ENCODE measurements at places on chromosomes 11 and 22. TPM values are rescaled to one million over a fixed set of nuclear protein-coding genes. Genes with fewer than 3 reads are reported as not detected.

DNA sequence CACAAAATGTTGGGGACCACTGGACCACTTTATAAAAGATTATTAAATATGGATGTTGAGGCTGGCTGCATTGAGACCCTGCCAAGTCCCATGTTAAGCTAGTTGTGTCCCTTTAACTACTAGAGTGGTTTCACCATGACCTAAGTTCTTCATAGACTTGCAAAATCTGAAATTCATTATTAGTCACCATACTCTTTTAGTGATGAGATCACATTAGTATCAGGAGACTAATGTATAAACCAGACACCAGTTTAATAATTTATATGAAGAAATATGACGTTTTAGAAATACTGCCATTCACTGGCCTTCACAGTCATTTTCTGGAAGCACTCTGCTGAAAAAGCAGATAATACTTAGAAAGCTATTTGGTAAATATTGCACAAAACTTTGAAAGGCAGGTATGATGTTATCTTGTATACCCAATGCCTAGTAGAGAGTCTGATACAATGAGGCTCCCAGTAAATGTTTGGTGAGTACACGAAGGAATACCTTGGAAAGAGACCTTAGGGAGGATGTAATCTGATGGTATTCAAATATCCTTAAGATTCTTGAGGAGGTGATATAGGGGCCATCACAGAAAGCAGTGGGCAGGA lies 728.2 kb upstream of the ANO5 start:
- no peak for DNase-seq

GRCh38 chr11:69167916-69168691 lies 12.4 kb downstream of the SMIM38 start:
- DNase-seq: no peak

DNA sequence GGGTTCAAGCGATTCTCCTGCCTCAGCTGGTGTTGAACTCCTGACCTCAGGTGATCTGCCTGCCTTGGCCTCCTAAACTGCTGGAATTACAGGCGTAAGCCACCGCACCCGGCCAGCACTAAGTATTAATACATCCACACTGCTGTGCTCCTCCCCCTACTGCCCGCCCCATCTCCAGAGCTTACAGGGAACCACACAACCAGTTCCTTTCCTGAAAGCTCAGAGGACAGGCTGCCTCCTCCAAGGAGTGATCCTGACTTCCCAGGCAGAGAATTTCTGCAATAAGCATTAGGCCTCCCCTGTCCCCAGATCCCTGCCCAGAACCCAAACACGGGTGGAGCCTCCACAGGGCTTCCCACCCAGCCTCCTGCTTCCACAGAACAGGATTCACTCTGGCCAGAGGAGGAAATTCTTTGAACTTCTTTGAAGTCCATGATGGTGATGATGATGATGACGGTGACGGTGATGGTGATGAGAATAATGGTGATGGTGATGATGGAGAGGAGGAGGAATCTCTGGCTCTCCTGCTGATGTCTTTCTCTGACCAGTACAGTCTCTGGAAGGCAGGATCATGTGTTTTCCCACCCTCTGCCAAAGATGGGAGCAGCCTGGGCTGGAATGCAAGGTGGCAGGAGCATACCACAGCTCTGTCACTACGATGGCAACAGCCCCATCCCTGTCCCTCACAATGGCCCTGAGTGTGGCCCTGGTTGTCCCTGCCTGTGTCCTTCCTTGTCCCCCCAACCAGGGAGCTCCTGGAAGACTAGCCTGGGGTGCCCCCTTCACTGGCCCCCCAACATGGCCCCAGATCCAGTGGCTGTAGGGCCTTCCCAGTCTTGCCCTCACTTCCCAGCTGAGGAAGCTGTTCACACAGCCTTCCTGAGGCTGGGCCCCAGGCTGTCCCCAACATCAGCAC lies 33.5 kb upstream of the CSNK1E start:
- DNase-seq: no peak

- peak; percentile 65 for DNase-seq
Observed at GRCh38 chr22:43385770-43386641, 25.8 kb upstream of the MPPED1 start.

SNRPD3 gene
- 261 TPM for total RNA-seq

DNA sequence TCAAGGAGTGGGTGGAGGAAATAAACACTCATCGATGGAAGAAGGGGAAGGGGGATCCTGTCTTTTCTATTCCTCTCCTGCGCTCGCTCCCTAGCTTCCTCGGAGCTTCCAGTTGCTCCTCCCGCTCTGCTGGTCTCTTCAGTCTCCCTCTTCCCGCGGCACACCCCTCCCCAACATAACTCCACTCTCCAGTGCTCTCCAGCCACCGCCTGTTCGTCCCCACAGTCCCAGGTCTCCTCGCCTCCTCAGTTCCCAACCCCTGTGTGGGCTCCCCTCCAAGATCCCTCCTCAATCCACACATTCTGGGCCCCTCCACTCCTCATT lies 438 bp downstream of the ZW10 start:
- peak; percentile 5 for DNase-seq

DNA sequence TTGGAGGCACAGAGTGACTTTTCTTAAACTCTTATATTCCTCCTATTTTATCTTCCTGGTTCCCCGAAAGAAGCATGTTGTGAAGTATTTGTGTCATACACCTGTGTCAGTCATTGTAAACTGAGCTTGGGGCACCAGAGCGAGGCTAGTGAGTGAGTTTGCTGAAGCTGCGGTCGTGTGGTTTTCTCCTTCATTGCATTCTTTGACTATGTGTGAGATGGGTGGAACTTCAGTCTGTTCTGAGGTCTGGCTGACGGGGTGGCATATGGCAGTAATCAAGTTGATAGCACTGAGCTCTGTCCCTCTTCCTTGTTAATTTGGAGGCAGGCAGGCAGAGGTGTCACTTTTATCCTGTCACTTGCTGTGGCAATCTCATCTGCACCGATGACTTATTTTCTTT lies 4.2 kb downstream of the VPS26B start:
- DNase-seq: no peak

ARHGAP42 gene
- 8.3 TPM for total RNA-seq

OR2D2 gene
- not detected for total RNA-seq

- peak; percentile 76 for DNase-seq
Observed at GRCh38 chr11:60831501-60832079, 10.3 kb upstream of the CCDC86 start.

DNA sequence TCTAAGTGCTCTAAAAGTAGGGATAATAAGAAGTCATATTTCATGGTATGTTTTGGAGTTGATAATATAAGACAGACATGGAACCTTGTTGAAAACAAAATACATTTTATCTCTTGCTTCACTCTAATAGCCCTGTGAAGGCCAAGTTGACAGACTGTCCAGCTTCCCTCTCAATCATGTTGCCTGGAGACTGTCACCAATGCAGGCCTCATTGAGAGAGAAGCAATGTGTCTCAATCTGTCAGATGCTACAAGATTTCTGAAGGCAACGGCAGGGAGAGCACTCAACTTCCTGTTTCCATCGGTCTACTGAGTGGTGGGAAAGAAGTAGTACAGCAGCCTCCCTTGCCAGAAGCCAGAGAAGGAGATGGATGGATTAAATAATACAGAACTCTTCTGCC lies 23.6 kb upstream of the FJX1 start:
- no peak for DNase-seq

DNA sequence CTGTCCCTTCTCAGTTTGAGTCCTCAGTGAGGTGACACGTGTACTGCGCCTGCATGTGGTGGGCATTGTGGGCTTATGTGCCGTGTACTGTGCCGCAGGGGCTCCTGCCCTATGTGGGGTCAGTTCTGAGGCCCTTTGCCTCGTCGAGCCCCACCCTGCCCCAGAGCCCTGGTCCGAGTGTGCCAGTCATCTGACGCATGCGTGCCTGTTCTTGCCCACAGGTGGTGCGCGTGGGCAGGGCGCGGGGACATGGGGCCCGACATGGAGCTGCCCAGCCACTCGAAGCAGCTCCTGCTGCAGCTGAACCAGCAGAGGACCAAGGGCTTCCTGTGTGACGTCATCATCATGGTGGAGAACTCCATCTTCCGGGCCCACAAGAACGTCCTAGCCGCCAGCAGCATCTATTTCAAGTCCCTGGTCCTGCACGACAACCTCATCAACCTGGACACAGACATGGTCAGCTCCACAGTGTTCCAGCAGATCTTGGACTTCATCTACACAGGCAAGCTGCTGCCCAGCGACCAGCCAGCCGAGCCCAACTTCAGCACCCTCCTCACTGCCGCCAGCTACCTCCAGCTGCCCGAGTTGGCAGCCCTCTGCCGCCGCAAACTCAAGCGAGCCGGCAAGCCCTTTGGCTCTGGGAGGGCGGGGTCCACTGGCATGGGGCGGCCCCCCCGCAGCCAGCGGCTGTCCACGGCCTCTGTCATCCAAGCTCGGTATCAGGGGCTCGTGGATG lies 22.3 kb upstream of the TMEM191C start:
- no peak for DNase-seq

DNA sequence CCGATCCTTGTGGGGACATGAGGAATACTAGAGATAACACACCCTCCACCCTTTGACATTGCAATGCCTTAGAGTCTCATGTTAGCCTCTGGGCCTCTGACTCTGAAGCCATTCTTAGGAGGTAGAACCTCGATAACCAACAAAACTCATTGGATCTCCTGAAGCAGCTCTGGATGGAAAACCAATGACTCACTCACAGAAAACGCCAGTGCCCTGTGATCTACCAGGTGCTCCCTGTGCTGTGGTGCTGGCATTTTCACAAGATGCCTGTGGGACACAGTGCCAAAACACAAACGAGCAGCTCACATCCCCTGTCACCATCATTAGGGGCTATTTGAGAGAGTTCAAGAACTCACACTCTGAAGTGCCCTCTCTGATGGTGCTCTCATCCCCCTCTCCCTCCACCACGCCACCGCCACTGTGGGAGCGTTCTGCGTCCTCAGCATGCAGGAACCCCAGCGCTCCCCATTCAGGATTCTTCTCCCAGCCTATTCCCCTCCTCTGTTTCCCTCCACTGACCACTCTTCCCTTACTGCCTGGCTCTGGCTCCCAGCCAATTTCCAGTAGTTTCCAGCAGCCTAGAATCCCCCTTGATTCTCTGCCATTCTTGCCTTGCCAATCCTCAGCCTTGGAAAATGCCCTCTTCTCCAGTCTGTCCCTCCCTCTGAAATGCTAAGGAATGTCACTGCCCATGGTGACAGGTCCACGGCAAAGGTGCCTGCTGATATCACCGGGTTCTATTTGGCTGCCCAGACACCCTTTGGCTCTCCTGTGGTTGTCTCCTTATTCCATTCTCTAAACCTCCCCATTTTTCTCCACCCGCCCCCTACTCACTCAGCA lies 4.7 kb upstream of the POLD4 start:
- peak; percentile 61 for DNase-seq

TRIM64C gene
- total RNA-seq: not detected
